Activated CD4-positive, alpha-beta T cell treated with anti-CD3 and anti-CD28 coated beads for 4 hours (primary cell): ENCODE measurements at places on chromosomes 7 and 10.

DNA sequence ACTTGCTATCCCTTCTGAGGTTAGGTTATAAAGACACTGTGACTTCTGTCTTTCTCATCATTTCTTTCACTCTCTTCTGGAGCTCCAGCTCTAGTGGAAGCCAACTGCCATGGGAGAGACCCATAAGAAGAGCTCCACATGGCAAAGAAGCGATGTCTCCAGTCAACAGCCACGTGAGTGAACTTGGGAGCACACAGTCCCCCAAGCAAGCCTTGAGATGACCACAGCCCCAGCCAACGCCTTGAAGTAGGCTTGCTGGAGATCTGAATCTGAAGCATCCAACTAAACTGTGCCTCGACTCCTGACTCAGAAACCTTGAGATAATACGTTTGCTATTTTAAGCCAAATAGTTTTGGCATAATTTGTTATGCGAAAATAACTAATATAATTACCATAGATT, 181.7 kb upstream of the GDF10 start:
- DNase-seq: no peak

GRCh38 chr10:110764378-110764777, 107.3 kb upstream of the PDCD4 start:
- DNase-seq: no peak

DNA sequence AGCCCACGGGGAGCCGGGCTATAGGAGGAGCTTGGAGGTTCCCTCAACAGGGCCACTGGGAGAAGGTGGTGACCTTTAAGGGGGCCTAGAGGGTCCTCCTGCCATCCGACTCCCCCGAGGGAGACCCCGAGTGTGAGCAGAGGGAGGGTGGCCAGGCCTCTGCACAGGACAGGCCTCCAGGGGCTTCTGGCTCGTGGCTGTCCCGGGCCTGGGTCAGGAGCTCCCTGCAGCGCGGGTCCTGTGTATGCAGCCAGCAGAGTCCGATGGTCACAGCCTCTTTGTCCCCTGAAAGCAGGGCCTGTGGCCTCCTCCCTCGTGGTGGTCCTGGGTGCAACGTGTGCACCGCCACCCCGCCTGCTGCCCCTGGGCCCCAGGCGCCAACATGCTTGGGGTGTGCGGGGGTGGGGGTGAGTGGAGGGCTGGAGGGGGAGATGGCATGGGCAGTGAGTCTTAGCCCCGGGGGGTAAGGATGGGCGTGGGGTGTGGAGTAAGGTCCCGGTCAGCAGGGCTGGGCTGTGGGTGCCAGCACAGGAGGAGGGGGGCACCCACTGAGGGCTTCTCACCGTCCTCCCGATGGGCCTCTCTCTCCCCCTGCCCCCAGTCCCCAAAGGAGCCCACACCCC, 27.1 kb downstream of the UNCX start:
- DNase-seq: no peak

- DNase-seq: no peak
These were observed 21.7 kb downstream of the ADD3 start for GRCh38 chr10:110029450-110029849.

- no peak for DNase-seq
These were observed 61.3 kb downstream of the XPNPEP1 start for GRCh38 chr10:109862041-109862440.

DNA sequence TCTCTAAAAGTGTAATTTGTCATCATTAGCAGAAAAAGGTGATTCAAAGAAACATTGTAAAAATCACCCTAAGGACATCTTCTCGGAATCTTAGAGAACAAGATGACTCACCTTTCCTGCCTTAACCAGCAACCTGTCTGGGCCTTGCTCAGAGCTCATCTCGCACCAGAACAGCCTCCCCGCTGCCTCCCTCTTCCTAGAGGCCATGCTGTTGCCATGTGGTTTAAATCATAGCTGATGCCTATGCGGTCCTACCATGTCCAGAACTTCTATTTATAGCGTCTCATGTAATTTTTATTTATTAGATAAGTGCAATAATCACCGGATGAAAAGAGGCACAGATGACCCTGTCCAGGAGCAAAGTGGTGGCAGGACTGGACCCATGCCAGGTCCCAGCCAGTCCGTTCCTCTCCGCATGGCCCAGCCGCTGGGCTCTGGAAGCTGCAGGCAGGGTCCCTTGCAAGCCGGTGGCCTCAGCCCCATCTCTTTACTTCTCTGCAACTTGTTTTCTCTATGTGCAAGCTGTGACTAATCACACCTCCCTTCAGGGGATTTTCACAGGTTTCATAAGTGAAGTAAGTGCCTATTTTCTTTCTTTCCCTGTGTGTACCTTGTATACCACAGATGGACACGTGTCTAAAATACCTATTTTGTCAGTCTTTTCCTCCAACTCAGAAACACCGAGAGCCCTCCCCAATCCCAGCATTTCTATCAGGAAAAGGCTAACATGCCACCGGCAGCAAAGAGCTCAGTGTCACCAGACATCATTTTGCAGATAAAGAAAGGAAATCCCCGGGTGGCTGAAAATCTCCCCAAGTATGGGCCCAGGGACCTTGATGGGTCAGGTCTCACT, 27.1 kb downstream of the KLF6 start:
- DNase-seq: peak; percentile 69

DNA sequence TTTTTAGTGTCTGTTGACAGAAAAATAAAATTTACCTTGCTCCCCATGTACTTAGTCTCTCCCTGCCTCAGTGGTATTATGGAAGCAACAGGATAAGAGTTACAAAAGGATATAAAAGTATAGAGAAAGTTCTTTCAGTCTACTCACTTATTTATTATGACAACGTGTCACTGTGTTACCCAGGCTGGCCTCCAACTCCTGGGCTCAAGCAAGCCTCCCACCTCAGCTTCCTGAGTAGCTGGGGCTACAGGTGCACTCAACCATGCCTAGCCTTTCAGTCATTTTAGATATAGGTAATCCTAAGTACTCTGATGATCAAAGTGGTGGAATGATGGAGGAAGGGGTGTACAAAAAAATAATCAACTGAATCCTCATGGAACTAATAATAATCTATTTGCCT, 215.2 kb upstream of the MKLN1 start:
- no peak for DNase-seq
